ENCODE measurements at places on chromosomes 2 and 18. TPM values are rescaled to one million over a fixed set of nuclear protein-coding genes. Genes with fewer than 3 reads are reported as not detected.

DNA sequence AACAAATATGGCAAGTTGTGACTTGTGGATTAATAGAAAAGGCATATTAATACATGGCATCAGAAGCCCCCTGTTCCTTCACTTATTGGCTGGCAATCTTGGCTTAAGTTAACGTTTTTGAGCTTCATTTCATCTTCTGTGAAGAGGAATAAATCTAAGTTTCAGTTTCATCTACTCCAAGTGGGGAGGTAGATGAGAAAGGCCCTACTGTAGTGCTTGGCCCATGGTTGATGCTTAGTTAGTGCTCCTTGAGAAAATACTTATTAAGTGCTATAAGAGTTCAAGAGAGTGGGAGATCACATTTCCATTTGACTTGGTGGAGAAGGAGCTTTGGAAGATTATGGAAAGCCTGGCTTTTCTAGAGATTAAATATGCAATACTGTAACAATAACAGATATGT, 244.3 kb downstream of the BABAM2 start:
- H3K27me3 ChIP-seq, result no peaks in the 10 kb centered on the region
- DNase-seq, result no peak
- H3K4me3 ChIP-seq, result no peak overlapping the region
- H3K27ac ChIP-seq, result peak overlapping the region; percentile 54
- H3K36me3 ChIP-seq, result no peaks in the 10 kb centered on the region

GKN1 gene
- not detected for total RNA-seq

DNA sequence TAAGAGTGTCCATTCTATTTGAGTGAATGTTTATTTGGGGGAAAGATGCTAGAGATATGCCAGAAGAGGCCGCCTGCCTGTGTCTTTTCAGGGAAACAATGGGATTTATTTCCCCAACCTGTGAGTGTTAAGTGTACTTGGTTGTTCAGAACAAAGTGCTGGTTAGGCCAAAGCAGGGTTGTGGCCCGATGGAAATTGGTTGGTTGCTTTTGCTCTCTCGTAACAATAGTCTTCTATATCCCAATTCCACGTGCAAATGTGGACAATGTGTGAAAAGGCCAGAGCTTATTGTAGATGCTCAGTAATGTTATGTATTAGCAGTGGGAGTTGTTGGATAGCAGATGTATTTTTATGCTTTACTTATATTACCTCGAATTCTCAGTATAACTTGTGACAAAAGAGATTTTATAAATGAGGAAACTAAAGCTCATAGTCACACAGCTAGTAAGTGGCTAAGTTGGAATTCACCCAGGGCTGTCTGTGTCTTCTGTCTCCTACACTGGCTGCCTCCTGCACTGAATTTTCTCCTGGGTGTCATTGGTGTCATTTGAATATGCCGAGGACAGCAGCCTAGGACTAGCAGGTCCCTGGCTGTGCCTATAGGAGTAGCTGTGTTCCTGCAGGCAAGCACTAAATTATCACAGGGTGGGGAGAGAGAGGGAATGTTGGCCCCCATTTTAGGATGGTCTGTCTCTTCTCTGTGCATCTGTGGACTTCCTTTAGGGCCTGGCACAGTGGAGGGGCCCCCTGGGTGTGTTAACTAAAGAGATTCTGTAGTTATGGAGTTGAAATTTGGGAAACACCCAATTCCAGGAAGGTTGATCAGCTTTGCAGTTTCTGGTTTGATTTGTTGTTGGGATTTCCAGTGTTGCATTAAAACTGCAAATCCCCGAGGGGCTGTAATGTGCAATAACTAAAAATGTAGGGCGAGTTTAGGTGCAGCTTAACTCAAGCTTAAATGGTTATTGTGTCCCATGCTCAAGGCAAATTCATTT, 21.6 kb downstream of the GPD2 start:
- H3K4me3 ChIP-seq, result no peak overlapping the region
- DNase-seq, result no peak
- no peaks in the 10 kb centered on the region for H3K36me3 ChIP-seq
- no peak overlapping the region for H3K27ac ChIP-seq
- no peaks in the 10 kb centered on the region for H3K27me3 ChIP-seq

- H3K27ac ChIP-seq, result no peak overlapping the region
- no peak for DNase-seq
- no peaks in the 10 kb centered on the region for H3K27me3 ChIP-seq
- H3K4me1 ChIP-seq, result no peaks in the 10 kb centered on the region
- no peak overlapping the region for H3K4me3 ChIP-seq
Measured at GRCh38 chr2:47288864-47289263, 114.1 kb upstream of the MSH2 start.

ANKRD29 gene
- total RNA-seq, result 5.6 TPM

DNA sequence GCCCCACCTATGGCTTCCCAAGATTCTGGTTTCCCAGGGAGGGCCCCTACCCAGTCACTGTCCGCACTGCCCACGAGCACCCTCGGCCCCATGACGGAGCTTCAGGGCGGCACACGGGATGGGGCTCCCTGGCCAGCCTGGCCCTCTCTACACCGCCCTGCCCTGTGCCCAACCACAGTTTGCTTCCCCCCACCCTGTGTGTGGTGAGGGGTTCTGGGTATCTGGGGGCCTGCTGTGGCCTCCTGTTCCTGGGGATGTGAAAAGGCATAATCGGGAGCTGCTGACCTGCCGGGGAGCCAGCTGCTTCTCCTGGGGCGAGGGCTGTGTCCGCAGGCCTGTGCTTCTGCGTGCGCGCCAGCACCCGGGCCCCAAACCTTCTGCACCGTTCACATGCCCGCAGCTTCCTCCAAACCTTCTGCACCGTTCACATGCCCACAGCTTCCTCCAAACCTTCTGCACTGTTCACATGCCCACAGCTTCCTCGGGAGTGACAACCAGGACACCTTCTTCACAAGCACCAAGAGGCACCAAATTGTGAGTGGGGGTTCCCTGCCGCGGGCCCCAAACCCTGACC, 12.4 kb downstream of the ANO7 start:
- H3K27ac ChIP-seq, result peak overlapping the region; percentile 7
- H3K36me3 ChIP-seq, result no peaks in the 10 kb centered on the region
- H3K4me1 ChIP-seq, result no peaks in the 10 kb centered on the region
- DNase-seq, result no peak
- H3K27me3 ChIP-seq, result no peaks in the 10 kb centered on the region
- no peak overlapping the region for H3K4me3 ChIP-seq

ASXL3 gene
- total RNA-seq, result 7.3 TPM

DNA sequence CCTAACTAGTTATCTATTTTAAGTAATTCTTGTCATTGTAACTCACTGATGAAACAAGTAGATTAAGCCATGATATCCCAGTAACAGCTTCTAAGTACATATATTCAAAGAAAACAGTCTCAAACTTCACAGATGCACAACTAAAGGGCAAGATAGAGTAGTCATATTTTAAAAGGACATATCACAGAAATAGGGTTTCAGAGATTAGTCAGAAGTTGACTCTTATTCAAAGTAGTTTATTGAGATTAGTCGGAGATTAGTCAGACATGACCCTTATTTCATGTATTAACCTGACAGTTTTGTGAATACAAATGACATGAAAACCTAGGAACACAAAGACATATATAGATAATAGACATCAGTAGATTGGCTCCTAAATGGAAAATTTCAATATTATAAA, 15.9 kb upstream of the CHAC2 start:
- no peaks in the 10 kb centered on the region for H3K4me1 ChIP-seq
- H3K27me3 ChIP-seq, result no peaks in the 10 kb centered on the region
- no peak for DNase-seq
- H3K27ac ChIP-seq, result no peak overlapping the region
- no peaks in the 10 kb centered on the region for H3K36me3 ChIP-seq
- no peak overlapping the region for H3K4me3 ChIP-seq

ASPRV1 gene
- 2.6 TPM for total RNA-seq

DNA sequence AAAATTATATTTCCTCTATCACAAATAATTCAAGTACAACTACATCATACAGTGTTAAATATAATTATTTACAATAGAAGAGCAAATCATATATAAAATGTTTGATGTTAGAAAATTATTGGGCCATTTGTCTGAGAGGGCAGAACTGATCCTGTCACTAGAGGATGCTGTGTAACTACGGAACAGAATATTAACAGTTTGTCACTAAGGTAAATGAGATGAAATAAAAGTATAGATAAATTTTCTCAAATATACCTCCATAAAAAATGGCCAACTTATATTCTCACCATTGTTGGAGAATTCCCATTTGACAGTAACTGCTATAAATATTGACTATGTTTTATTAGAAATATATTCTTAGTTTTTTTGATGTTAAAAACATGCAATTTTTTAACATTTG, 1067.4 kb upstream of the DDX18 start:
- H3K36me3 ChIP-seq, result no peaks in the 10 kb centered on the region
- H3K27ac ChIP-seq, result no peak overlapping the region
- DNase-seq, result no peak
- no peak overlapping the region for H3K4me3 ChIP-seq

DNA sequence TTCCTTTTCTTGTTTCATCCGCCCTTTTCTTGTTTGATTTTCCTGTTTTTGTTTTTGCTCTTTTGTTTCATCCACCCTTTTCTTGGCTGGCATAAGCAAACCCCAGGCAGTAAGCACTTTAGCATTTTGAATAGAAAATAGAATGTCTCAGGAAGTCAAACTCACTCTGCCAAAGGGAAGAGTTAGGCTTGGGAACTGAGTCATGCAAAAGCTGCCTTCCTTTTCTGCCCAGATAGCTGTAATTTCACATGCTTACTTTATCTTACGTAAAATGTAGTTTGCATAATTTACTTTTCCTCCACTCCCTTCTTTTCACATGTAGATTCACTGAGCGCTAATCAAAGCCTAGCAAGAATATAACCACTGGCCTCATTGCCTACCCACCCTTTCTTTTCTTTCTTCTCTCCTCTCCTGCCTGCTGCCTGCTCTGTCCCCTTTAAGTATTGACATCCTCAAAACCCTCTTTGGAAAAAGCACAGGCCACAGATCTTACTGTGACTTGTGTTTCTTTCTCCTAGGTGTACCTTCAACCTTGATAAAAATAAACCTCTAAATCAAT, 48.4 kb downstream of the CNGA3 start:
- no peak overlapping the region for H3K4me3 ChIP-seq
- no peaks in the 10 kb centered on the region for H3K27me3 ChIP-seq
- H3K4me1 ChIP-seq, result no peaks in the 10 kb centered on the region
- no peak overlapping the region for H3K27ac ChIP-seq
- H3K36me3 ChIP-seq, result no peaks in the 10 kb centered on the region

ZCCHC2 gene
- 18.7 TPM for total RNA-seq

DNA sequence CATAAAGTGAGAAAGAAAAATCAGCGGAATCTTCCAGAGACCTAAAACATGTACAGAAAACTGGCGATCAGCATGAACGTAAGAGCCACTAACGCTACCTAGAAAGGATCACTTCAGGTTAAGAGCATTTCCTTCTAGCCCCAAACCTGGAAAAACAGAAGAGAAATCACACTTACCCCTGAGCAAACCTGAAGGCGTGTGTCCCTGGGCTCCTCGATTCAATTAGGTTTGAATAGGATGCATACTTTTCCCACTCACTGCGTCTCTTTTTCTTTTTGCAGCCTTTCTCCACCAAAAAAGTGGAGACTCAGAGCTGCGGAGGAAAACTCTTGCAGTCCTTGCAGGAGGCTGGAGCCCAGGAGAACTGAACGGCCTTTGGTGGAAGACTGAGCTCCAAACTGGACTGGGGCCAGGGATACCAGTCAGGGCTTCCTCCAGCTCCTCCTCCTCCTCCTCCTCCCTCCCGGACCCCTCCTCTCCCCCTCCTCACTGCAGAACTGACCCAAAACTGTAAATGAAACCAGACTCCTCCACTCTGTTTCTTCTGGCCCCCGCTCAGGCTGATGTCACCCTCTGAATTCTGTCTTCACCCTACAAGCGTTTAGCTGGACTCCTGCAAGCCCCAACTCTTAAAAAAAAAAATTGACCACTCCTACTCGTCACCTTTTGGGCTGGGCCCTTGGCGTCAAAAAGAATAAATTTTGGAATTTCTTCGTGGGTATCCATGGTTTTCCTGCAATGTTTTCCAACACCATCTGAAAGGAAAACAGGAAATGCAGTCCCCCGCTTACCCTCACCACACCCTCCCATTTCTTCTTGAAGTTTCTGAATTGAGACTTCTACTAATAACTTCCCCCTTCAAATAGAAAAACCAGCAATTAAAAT, at the start of gene COL6A3:
Gene COL6A3, minus strand, starts transcription at position 388 of the 885 bp plus-strand sequence. CDS start 17,347 bp downstream, outside the sequence.
- H3K27ac ChIP-seq, result peak within 1 kb of the TSS; percentile 81
- H3K4me1 ChIP-seq, result no peaks in the 10 kb centered on the region
- no peaks in the 10 kb centered on the region for H3K36me3 ChIP-seq
- no peak for DNase-seq
- H3K27me3 ChIP-seq, result no peaks in the 10 kb centered on the region
- H3K4me3 ChIP-seq, result peak within 1 kb of the TSS; percentile 32

- H3K27me3 ChIP-seq, result no peaks in the 10 kb centered on the region
- H3K4me3 ChIP-seq, result no peak overlapping the region
- no peak for DNase-seq
Measured at GRCh38 chr2:54957321-54957999, 92.8 kb downstream of the RTN4 start.

COL3A1 gene
- 25.5 TPM for total RNA-seq

GRCh38 chr2:235095569-235095968, 143.8 kb downstream of the SH3BP4 start:
- no peak overlapping the region for H3K4me3 ChIP-seq
- DNase-seq, result no peak
- H3K4me1 ChIP-seq, result no peaks in the 10 kb centered on the region
- no peak overlapping the region for H3K27ac ChIP-seq
- H3K27me3 ChIP-seq, result no peaks in the 10 kb centered on the region

SP5 gene
- 4.2 TPM for total RNA-seq

GRCh38 chr2:237361194-237362004, 52.6 kb downstream of the COL6A3 start:
- H3K4me1 ChIP-seq, result no peaks in the 10 kb centered on the region
- no peak for DNase-seq
- H3K4me3 ChIP-seq, result no peak overlapping the region

C2orf80 gene
- total RNA-seq, result not detected

DNA sequence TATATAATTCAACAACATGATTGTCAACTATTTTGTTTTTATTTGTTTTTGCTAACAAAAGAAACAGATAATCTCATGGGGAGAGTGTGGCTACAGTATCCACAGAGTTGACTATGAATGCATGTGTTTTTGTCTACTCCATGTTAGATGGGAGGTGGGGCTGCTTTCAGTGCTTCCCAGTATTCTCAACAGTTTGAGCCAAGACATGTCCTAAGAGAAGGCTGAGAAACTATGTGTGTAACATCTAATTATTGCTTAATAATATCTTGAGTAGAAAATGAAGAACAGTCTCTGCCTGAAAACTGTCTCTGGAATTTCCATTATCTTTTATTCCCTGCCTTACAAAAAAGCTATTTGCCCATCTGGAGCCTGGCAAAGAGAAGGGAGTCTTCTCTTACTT, 178.8 kb upstream of the MMADHC start:
- no peaks in the 10 kb centered on the region for H3K4me1 ChIP-seq
- no peaks in the 10 kb centered on the region for H3K36me3 ChIP-seq
- H3K4me3 ChIP-seq, result no peak overlapping the region
- H3K27ac ChIP-seq, result no peak overlapping the region

EFR3B gene
- 0.14 TPM for total RNA-seq

- no peak for DNase-seq
- no peak overlapping the region for H3K27ac ChIP-seq
- H3K4me3 ChIP-seq, result no peak overlapping the region
- no peaks in the 10 kb centered on the region for H3K4me1 ChIP-seq
Measured at GRCh38 chr2:191625016-191625415, 52.9 kb upstream of the NABP1 start.

GRCh38 chr2:205169464-205169863, 512.8 kb upstream of the NRP2 start:
- H3K27me3 ChIP-seq, result no peaks in the 10 kb centered on the region
- DNase-seq, result no peak
- H3K4me1 ChIP-seq, result no peaks in the 10 kb centered on the region
- H3K36me3 ChIP-seq, result no peaks in the 10 kb centered on the region
- no peak overlapping the region for H3K4me3 ChIP-seq
- H3K27ac ChIP-seq, result no peak overlapping the region

- no peak overlapping the region for H3K4me3 ChIP-seq
- no peaks in the 10 kb centered on the region for H3K36me3 ChIP-seq
- no peaks in the 10 kb centered on the region for H3K4me1 ChIP-seq
- no peaks in the 10 kb centered on the region for H3K27me3 ChIP-seq
Measured at GRCh38 chr2:1748176-1748740, 3.9 kb upstream of the PXDN start.
